ENCODE measurements at places on chromosomes 11 and 22. TPM values are rescaled to one million over a fixed set of nuclear protein-coding genes. Genes with fewer than 3 reads are reported as not detected.

DNA sequence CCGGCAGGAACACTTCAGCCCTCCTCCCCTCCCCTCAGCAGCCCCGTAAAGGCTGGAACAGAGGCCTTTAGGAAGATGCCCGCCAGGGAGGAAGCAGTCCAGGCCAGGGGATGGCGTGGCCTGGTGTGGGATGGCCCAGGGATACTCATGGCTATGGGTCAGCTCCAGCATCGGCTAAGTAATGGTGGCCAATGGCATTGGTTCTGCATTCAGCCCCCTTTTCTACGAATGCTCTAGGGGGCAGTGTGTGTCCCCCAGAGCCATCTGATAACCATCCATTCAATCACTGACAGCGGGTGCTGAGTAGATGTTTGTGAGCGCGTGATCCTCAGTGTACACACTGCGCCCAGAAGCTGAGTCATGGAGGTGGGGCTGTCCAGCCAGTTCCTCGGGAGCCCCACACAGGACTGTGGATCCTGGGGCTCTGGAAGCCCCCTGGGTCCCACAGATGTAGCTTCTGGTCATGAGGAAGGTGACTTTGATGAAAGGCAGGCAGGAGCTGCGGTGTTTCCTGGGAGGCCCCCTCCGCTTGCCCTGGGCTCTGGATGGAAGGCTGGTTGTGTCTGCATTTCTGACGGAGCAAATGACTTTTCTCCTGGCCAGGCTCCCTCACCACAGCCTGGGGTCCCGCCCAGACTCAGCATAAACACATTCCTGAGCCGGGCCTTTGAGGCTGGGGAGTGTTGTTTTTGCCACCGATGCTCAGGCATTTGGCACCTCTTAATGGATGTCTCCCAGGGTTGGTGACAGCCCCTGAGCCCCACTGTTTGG, 46.5 kb downstream of the FBLN1 start:
- DNase-seq, result peak; percentile 52

DNA sequence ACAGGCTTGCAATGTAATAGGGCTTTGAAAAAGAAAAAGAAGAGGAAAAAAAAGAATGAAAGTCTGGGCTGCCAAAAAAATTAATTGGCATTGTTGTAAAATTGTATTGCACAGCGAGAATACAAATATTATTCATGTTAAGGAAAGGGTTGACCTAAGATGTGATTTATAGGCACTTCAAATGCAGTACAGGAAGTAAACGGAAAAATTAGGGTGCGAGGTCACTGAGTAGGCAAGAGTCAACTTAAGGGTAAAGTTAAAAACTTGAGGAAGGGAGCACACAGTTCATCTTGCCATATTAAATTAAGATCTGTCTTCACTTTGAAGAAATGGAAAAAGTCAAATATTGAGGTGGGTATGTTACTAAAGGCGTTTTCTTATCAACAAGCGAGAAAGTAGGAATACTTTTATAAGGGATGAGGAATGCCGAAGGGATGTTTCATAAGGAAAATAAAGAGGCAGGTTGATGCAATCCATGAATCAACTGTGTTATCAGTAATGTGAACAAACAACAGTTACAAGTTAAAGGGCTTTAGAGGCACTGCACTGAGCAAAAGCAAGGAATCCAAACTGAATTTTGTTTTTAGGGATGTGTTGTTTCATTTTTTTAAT, 123.0 kb downstream of the WT1 start:
- no peak for DNase-seq

GRCh38 chr22:16957781-16958180, 50.2 kb downstream of the GAB4 start:
- DNase-seq, result no peak

Gene OR2AG1
- total RNA-seq, result not detected

Gene CHRM1
- not detected for total RNA-seq

Gene MUC5B
- not detected for total RNA-seq

Gene OR9G4
- total RNA-seq, result not detected

Gene GNG3
- not detected for total RNA-seq

Gene EFCAB6
- 2.2 TPM for total RNA-seq
